Right lobe of liver (tissue), 6 donors: ENCODE measurements at places on chromosomes 1 and 21. TPM values are rescaled to one million over a fixed set of nuclear protein-coding genes. Genes with fewer than 3 reads are reported as not detected.
A peak's percentile ranks its signal among the peaks of the same experiment; 100 is the strongest.

DNA sequence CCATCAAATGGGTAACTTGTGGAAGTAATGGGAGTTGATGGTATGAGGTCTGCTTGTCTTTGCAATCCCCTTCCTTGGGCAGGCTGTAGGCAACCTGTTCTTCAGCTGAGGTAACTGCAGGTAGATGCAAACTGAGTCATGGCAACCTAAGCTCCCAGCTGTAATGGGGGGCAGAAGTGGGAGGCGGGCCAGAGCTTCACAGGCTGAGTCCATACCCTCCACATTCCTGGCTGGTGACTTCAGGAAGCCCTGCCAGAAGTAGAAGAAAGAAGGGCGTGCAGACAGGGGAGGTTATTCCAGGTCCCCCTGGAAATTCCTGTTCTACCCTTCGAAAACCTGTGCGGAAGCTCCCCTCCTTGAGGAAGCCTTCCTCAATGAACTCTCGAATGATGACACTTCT lies 44.9 kb downstream of the ARHGEF11 start:
- DNase-seq: no peak

GRCh38 chr1:76430531-76430930 lies 356.0 kb downstream of the ST6GALNAC3 start:
- DNase-seq: no peak

Gene ILDR2
- total RNA-seq: 2.5 TPM

Gene DNAJC6
- 2.9 TPM for total RNA-seq

DNA sequence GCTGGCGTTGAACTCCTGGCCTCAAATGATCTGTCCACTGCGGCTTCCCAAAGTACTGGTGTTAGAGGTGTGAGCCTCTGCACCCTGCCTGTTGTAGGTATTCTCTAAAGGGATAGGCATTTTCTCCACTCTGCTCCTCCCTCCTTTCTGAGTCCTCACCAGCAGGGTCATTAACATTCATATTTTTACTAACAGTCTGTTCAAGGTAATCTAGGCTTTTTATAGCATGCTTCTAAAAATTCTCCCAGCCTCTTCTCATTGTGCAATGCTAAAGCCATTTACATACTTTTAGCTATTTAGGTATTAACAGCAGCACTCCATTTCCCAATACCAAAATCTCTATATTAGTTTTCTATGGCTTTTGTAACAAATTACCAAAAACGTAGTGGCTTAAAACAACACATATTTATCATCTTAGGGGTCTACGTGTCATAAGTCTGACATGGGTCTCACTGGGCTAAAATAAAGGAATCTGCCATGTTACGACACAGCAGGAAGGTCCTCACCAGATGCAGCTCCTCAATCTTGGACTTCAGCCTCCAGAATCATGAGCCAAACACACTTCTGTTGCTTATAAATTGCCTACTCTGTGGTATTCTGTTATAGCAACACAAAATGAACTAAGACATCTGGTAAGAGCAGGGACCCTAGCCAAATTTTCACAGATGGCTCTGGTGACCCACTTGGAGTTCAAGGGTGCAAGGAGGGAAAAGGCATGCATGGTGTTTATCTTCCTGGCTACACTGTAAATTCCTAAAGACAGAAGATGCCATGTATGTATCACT lies 2.9 kb upstream of the SLC2A7 start:
- no peak for DNase-seq

GRCh38 chr1:174809755-174810280 lies 189.9 kb upstream of the CACYBP start:
- DNase-seq: no peak

DNA sequence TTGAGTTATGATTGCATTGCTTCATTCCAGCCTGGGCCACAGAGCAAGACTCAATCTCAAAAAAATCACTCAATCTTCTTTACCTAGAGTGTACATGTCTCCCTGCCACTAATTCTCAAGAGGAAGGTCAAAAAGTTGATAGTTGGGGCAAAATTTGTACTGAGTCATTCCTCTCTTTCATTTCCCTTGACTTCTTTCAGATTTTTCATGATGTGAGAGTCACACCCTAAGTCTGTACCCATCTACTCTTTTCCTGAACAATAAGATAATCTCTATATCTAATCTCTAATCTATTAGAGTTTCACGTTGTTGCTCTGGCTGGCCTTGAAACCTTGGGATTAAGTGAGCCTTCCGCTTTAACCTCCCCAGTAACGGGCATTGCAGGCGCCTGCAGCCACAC lies 1.1 kb upstream of the BRDT start:
- DNase-seq: no peak

Gene CNST
- total RNA-seq: 10.2 TPM

Gene ARID1A
- total RNA-seq: 28.7 TPM

GRCh38 chr1:87584586-87584985 lies 255.9 kb downstream of the LMO4 start:
- no peak for DNase-seq

Gene PKP1
- not detected for total RNA-seq

DNA sequence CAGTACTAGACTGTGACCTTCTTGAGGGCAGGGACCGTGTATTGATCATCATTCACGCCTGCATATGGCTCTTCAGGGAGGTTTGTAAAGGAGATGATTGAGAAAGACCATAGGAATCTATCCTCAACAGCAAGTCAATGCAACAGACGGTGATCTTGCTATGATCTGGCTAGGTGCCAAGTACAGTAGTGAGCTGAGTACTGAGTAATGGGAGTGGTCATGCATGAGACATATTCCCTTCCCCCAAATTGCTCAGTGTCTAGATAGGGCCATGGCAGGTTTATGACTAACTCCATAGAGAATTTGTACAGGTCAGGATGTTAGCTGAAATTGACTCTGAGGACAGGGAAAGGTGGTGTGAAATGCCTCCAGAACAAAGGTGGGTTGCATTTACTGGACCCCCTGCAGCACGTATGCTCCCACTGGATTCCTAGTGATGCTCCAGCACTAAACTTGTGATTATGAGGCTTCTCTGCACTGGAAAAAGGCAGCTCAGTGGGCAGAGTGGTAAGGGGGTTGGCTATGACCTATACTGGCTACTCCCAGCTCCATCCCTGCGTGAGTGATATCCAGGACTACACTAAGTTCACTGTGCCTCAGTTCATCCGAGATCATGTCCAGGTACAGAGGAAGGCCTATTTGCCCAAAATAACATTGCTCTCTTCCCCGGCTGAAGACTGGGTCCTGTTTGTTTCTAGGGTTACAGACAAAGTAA lies 37.2 kb downstream of the KCNJ6 start:
- DNase-seq: no peak

Gene NTMT2
- total RNA-seq: not detected

GRCh38 chr1:35692317-35692716 lies 26.4 kb downstream of the C1orf216 start:
- no peak for DNase-seq

GRCh38 chr1:45765999-45766792 lies 15.7 kb upstream of the IPP start:
- DNase-seq: no peak

- no peak for DNase-seq
These were observed 65.9 kb downstream of the LAMC2 start for GRCh38 chr1:183251959-183252450.

Gene FAM72D
- total RNA-seq: not detected

- DNase-seq: no peak
These were observed 2.6 kb downstream of the CTSE start for GRCh38 chr1:206021008-206021625.

GRCh38 chr1:13813398-13814012 lies 113.5 kb downstream of the PRDM2 start:
- no peak for DNase-seq

Gene PTPRF
- 237 TPM for total RNA-seq

Gene SH3GLB1
- 47.5 TPM for total RNA-seq

Gene FTCD
- total RNA-seq: 159 TPM

Gene ATP8B2
- total RNA-seq: 7.4 TPM

GRCh38 chr1:172041742-172042141 lies 200.4 kb downstream of the DNM3 start:
- DNase-seq: no peak

GRCh38 chr1:15412175-15412800 lies 2.6 kb downstream of the EFHD2 start:
- DNase-seq: no peak

DNA sequence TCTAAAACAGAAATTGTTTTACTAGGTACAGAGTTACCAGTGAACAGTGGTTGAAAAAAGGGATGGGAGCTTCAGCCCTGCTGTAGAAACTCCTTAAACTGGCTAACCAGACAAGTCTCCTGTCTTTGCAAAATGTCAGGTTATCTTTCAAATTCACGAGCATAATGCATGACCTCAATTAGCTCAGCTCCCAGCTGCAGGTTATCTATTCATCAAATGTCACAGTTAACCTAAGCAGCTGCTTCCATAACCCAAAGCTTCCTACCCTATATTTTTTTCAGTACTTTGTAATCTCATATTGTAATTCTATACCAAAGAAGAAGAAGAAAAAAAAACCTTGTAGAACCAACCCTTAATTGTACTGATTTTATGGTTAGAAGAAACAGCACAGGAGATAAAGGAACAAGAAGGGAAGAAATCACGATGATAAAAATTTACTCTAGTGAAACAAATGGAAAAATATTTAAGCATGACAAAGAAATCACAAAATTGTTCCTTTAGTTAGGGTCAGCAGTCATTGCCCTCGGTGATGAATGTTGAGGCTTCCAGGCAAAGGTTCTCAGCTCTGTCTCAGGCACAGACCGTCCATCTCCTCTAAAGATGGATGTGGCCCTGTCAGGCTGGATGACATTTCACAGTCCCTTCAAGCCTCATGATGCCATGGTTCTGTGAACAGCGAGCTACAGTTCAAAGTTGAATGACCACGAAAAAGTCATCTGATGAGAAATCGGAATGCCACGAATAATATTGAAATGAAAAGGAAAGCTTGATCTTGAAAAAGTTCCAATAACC lies 95.9 kb downstream of the PLD5 start:
- no peak for DNase-seq

DNA sequence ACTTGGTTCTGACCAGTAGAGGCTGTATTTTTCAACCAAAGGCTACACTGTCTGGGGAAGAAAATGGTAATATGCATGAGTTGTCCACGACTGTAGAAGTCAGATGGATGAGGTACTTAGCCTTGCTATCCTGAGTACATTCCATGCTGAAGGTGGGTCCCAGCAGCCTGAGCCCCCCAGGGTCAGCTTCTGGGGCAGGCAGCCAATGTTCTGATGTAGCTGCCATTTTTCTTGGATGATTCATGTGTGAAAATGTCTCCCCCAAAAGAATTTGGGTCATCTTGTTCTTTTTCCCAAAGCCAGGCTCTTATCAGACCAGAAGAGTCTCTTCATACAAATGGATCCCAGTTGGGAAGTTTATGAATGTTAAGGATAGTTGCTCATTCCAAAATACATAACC lies 172.2 kb upstream of the UBE2U start:
- DNase-seq: no peak

GRCh38 chr1:52159033-52159789 lies 17.3 kb downstream of the ZFYVE9 start:
- DNase-seq: no peak

Gene GBP1
- 9.7 TPM for total RNA-seq

Gene C2CD4D
- total RNA-seq: not detected

GRCh38 chr1:32393832-32394140 lies 455 bp downstream of the BSDC1 start:
- DNase-seq: peak; percentile 69

Gene FCAMR
- 1.8 TPM for total RNA-seq

Gene ALPL
- 50.8 TPM for total RNA-seq

Gene KRTAP10-3
- not detected for total RNA-seq

GRCh38 chr1:247375747-247376146 lies 40.2 kb upstream of the NLRP3 start:
- DNase-seq: no peak

GRCh38 chr21:31230937-31231336 lies 113.1 kb downstream of the TIAM1 start:
- DNase-seq: no peak

GRCh38 chr1:227092069-227092468 lies 152.0 kb downstream of the COQ8A start:
- no peak for DNase-seq

GRCh38 chr1:201619513-201619912 lies 80.6 kb downstream of the NAV1 start:
- DNase-seq: no peak

DNA sequence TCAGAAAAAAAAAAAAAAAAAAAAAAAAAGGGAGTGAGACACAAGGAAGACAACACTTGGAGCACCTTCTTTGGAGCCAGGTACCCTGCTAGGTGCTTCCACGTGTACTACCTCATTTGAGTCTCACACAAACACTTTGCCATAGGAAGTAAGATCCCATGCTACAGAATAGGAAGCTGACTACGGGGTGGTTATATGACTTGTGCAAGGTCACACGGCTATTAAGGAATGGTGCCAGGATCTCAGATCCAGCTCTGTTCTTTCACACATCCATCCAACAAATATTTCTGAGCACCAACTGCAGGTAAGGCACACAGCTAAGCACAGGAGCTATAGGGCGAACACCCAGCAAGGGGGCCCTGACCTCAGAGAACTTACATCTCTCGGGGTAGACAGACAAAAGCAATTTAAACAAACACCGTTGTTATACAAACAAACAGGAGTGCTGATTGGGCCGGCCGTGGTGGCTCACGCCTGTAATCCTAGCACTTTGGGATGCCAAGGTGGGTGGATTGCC lies 22.4 kb downstream of the PTAFR start:
- DNase-seq: no peak

Gene C4BPA
- total RNA-seq: 1,052 TPM

Gene REN
- 0.26 TPM for total RNA-seq

- no peak for DNase-seq
These were observed 36.1 kb downstream of the CD247 start for GRCh38 chr1:167482184-167482583.

- no peak for DNase-seq
These were observed 10.7 kb downstream of the HMGN2 start for GRCh38 chr1:26482921-26483320.

- DNase-seq: no peak
These were observed 198.7 kb upstream of the PTBP2 start for GRCh38 chr1:96522927-96523326.

Gene CEPT1
- total RNA-seq: 35.0 TPM

Gene KRTAP13-2
- total RNA-seq: not detected

DNA sequence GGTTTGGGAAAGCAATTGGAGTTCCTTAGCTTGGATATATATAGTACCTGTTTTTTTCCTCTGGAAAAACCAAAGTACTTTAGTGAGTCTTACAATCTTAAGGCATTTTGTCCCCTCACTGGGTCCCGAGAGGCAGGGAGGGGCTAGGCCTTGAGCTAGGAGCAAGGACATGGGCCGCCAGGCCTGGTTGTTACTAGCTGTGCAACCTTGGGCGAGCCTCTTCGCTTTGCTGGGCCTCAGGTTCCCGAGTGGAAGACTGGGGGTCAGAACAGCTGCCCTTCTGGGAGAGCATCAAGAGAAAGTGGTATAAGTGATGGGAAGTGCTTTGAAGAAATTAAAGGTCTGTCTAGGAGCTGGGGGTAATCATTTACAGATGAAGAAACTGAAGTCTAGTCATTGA lies 553.2 kb downstream of the KIF26B start:
- no peak for DNase-seq

GRCh38 chr1:212498283-212499040 lies 65.7 kb downstream of the NENF start:
- DNase-seq: no peak

GRCh38 chr1:81326212-81326611 lies 474.5 kb upstream of the ADGRL2 start:
- no peak for DNase-seq

GRCh38 chr1:230792691-230793462 lies 45.7 kb downstream of the CAPN9 start:
- no peak for DNase-seq

Gene GCSAML
- 0.24 TPM for total RNA-seq

GRCh38 chr21:42263591-42264131 lies 44.7 kb downstream of the ABCG1 start:
- DNase-seq: peak; percentile 66

GRCh38 chr1:93114391-93114790 lies 35.3 kb downstream of the MTF2 start:
- DNase-seq: no peak

Gene OR10J1
- not detected for total RNA-seq
